ENCODE measurements at places on chromosomes 6 and 20.

GRCh38 chr6:80535914-80536565 lies 429.6 kb downstream of the BCKDHB start:
- no peak for DNase-seq

GRCh38 chr6:41680182-41680965 lies 42.1 kb downstream of the MDFI start:
- DNase-seq: no peak

GRCh38 chr20:59824711-59825562 lies 108.5 kb downstream of the SYCP2 start:
- DNase-seq: no peak

DNA sequence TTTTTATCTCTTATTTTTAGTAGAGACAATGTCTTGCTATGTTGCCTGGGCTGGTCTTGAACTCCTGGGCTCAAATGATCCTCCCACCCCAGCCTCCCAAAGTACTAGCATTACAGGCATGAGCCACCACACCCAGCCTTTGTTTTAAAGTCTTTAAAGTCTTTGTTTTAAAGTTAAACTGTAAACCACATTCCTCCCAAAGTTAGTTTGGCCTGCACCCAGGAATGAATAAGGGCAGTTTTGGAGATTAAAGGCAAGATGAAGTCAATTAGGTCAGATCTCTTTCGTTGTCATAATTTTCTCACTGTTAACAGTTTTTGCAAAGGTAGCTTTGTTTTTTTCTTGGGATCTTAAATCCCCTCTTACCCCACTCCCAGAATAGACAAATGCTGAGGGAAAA lies 63.8 kb downstream of the UBR2 start:
- no peak for DNase-seq

GRCh38 chr6:92810913-92811312 lies 608.4 kb downstream of the EPHA7 start:
- DNase-seq: no peak

GRCh38 chr20:20953738-20954618 lies 152.2 kb downstream of the LINC00237 start:
- DNase-seq: no peak

DNA sequence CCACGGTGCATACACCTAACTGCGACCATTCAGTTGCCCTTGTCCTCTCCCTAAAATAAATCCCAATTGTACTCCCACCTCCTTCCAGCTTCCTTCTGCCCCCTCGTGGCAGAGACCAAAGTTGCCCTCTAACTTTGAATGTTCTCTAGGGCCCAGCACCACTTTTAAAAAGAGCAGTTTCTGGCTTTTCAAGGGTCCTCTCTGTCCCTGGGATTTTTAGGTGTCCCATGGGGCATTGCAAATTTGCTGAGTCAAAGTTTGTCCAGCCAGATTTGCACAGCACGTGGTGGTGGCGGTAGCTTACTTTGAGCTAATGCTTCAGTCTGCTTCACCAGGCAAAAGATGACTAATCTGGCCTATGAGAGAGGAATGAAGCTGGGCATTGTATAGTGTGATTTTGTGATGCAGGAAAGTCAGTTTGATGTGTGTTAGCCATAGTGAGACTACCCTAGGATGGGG lies 100.2 kb downstream of the PERP start:
- no peak for DNase-seq

DNA sequence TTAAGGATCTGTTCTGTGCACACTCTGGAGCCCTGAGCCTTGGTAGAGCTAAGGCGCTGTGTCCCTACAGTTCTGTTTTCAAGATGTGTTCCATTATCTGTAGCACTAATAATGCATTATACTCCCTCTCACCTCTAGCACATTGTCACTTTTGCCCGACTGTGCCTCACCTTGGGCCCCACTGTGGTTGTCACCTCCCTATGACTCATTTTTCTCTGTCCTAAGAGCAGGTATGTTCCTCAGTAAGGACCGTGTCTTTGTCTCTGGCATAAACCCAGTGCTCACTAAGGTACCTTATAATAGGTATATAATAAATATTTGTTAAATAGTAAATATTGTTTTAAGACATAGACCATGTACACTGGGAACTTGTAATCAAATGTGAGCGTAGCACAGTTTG lies 942.5 kb upstream of the CITED2 start:
- DNase-seq: no peak

DNA sequence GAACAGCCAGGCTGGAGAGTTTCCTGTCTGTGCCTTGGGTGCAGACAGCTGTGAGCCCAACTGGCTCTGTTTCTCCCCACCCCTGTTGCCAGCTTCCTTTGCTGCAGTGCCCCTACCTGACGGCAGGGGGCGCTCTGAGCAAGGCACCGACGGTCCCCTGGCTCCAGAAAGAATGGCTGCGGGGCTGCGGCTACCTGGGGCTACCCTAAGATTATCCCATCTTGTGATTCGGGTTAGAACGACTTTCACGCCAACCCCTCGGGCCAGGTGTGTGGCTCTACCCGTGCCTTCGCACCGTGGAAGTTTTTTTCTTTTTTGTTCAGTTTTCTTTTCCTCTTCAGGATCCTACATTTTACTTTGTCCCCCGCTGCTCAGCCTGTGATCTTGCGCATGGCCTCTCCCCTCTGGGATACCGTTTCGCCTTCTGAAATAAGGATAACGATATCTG lies 33.4 kb upstream of the AAR2 start:
- DNase-seq: peak; percentile 40

GRCh38 chr6:40798069-40798770 lies 211.1 kb upstream of the LRFN2 start:
- no peak for DNase-seq

GRCh38 chr6:105744815-105745214 lies 341.3 kb upstream of the PRDM1 start:
- DNase-seq: no peak

DNA sequence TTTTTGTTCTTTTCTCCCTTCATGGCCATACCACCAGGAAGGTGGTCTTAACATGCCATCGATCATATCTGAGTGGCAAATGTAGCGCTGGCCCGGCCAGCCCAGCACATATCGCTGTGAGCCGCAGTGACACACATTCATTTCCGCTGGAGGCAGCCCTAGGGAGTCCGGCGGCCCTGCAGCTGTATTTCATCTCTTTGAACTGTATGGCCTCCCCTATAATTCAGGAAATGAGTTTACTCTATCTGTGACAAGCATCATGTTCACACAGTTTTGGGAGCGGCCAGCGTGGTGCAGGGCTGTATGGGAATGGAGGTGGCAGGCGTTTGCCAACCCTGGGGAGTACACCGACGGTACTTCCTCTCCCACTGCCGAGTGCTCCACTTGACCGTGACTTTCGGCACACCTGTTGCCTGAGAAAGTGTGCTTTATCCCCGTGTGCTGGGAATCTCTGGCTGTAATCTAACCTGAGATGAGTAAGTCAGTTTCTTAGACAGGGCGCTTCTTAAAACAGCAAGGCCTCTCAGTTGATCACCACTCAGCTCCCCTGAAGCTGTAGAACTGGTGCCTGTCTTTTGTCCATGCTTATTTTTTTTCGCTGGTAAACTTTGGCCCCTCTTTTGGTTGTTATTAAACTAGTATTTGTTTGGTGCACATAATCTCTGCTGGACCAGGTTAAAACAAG lies 257.1 kb upstream of the TAB2 start:
- DNase-seq: peak; percentile 18

- no peak for DNase-seq
These were observed 2.8 kb downstream of the KCNQ5 start for GRCh38 chr6:72624557-72625160.

- DNase-seq: no peak
These were observed 9.9 kb upstream of the SNX9 start for GRCh38 chr6:157813191-157813590.

DNA sequence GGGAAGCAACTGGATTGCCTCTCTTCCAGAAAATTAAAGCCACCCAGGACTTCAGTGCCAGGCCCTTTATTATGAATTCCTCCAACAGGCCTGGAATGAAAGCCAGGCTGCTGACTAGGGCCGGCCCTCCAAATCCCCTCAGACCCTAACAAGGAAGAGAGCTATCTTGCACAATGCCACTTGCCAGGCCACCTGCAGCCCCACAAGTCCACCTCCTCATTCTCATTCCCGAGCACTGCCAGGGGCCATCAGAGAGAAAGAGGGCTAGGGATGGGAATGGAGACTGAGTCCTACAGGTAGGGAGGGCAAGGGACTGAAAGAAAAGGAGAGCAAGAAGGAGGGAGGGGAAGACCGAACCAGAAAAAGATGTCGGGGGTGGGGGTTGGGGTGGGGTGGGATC lies 86.5 kb downstream of the MRPL14 start:
- no peak for DNase-seq

DNA sequence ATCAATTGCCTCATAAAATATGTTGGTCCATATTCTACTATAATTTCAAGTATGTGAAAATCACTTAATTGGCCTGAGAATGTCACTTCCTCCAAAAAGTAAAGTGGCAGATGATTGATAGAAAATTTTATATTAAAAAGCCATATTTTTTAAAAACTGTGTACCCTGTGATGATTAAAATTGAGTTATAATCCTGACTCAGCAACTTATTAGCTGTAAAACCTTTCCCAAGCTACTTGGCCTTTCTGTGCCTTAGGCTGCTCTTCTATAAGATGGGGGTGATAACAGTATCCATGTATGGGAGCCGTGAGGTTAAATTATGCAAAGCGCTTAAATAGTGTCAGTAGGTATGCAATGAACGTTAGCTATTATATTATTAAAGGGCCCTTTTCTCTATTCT lies 524.4 kb downstream of the TFAP2A start:
- no peak for DNase-seq

- DNase-seq: no peak
These were observed 14.3 kb upstream of the NEDD9 start for GRCh38 chr6:11246722-11247121.

DNA sequence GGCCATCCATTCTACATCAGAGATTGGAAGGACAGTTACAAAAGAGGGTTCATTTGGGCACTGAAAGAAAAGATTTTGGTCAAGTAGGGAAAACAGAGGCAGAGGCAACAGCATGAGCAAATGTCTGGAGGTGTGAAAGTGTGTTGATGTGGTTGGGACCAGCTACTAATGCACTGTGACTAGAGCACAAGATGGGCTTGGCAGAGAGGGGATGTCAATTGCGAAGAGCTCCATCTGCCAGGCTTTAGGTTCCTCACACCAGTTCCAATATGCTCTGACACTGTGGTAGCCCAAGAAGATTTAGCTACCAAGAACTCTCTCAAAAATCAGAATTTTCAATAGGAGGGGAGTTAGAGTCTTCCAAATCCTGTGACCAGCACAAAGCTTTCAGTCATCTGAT lies 42.1 kb downstream of the TRAF3IP2 start:
- no peak for DNase-seq

- DNase-seq: peak; percentile 42
These were observed 2.8 kb upstream of the DIDO1 start for GRCh38 chr20:62929051-62929538.

DNA sequence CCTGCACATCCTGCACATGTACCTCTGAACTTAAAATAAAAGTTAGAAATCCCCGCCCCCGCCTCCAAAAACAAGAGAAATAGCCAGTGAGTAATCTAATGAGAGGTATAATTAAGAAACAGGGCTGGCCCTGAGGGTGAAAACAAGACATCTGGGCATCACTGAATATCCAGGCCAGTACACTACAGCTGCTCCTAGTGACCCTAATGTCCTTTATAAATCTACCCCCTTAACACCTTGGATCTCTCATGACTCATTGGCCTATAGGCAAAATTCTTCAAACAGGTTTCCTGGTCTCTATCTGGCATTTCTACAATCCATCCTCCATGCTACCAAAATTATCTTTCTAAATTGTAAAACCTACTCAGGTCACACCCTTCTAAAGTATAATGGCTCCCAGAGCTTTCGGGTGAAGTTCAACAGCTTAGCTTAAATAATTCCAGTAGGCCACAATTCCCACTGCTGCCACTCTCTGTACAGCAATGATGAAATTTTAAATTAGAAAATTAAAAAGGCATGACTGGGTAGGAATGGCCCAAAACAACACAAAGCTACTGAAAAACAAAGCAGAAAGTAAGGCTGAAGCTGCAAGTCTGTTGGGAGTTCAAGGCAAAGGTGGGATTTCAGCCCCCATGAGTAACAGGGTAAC lies 260.9 kb downstream of the GMDS start:
- no peak for DNase-seq

DNA sequence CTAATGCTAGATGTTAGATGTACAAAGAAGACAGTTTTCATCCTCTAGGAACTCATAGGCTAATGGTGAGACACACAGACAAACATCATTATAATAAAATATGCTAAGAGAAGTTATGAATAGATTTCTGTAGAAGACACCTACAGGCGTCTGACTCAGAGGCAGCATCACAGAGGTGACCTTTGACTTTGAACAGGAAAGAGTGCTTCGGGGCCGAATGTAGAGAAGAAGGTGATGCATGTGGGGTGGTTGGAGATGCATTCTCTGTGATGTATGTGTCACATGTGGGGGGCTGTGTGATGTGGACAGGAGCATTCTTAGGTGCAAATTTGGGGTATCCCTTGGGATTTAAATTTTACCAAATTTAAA lies 6.8 kb downstream of the GUCA1A start:
- DNase-seq: no peak

DNA sequence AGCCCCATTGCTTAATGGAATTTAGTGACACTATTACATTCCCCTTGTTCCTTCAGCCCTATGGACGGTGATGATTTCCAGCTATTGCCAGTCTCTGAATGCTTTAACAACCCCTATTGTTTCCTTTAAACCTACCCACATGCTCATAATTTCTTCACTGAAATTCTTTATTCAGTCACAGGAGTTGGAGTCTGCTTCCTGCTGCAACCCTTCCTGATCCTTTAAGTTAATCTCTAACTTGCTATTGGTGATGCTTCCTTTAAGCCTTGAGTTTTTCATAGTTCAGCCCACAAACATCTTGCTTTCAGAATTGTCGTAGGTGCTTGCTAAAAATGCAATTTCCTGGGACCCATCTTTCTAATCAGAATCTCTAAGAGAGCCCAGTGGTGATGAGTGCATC lies 66.3 kb upstream of the TNFAIP3 start:
- DNase-seq: no peak

DNA sequence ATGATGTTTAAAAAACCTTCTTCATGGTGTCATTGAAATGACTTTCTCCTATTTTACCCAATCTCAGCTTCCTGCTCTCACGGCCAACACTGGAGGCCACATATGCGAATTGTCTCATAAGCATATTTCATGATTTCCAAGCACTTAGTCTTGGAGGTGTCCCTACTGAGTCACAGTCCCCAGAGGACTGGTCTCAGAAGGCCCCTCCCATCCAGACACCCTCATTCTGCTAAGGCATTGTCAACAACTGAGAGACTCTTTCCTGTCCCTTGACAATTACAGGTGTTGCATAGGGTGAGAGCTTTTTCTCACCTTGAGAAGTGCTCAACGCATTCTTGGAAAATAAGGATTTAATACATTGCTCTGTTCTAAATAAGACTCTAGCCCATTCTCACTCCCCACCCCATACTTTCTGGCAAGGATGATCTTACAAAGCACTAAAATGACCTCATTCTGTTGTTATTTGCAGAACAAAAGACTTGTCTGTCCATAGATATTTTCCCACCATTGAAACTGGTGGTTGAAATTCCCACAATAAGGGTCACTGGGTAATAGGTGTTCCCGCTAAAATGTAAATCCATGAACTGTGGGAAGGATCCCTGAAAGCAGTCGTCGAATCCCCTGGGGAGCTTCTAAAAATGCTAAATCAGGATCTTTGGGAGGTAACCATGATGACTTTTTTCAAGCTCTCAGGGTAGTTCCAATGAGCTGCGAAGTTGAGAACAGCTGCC lies 32.3 kb upstream of the SLC22A23 start:
- DNase-seq: no peak

Data from activated gamma-delta T cell (primary cell).